K562 (cell line): ENCODE measurements at places on chromosomes 4 and X. TPM values are rescaled to one million over a fixed set of nuclear protein-coding genes. Genes with fewer than 3 reads are reported as not detected.

Gene ARAP2
- polyA plus RNA-seq = 0.07 TPM in 1 of 2 replicates, not detected in the other

Gene USP17L12
- polyA plus RNA-seq = not detected in 2 replicates

Gene SPATA4
- not detected in 2 replicates for polyA plus RNA-seq

Gene NXF2B
- polyA plus RNA-seq = 0.80 and 1.8 TPM in 2 replicates

Gene GPR34
- polyA plus RNA-seq = 0.13 TPM in 1 of 2 replicates, not detected in the other

GRCh38 chr4:9771034-9771433, 10.4 kb upstream of the DRD5 start:
- DNase-seq = no peak

- no peak for DNase-seq
These were observed 27.5 kb downstream of the RUFY3 start for GRCh38 chr4:70749313-70749712.

GRCh38 chr4:43932448-43932847, 516.2 kb downstream of the KCTD8 start:
- DNase-seq = no peak

DNA sequence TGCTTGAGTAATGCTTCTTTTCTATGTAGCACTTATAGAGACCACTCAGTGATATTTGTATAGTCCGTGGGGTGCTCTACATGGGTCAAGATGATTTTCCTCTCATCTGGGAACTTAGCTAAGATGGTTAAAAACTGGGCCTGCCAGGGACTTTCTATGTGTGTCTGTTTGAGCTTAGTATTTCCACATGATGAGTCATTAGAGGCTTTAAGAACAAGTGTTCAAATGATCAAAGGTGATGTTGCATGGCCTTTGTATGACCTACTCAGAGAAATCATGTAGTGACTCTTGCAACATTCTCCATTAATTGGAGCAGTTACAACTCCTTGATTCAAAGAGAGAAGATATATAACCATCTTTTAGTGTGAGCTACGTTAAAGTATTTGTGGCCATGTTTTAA, 1480.5 kb upstream of the IGFBP7 start:
- DNase-seq = no peak

GRCh38 chrX:150719621-150720020, 26.4 kb downstream of the MTMR1 start:
- no peak for DNase-seq

DNA sequence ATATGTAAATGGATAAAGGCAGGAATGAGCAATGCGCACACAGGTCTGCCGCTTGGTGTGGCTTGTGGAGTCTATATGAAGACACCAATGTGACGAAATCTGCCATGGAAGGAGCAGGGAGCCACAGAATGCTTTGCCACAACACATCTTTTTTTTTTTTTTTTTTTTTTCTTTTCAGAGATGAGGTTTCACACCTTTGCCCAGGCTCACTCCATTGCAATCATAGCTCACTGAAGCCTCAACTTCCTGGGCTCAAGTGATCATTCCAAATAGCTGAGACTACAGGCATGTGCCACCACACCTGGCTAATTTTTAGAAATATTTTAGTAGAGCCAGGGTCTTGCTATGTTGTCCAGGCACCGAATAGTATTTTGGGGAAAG, 17.4 kb upstream of the SLC34A2 start:
- DNase-seq = no peak
